OCI-LY7 (cell line): ENCODE measurements at places on chromosomes 13 and 19.

DNA sequence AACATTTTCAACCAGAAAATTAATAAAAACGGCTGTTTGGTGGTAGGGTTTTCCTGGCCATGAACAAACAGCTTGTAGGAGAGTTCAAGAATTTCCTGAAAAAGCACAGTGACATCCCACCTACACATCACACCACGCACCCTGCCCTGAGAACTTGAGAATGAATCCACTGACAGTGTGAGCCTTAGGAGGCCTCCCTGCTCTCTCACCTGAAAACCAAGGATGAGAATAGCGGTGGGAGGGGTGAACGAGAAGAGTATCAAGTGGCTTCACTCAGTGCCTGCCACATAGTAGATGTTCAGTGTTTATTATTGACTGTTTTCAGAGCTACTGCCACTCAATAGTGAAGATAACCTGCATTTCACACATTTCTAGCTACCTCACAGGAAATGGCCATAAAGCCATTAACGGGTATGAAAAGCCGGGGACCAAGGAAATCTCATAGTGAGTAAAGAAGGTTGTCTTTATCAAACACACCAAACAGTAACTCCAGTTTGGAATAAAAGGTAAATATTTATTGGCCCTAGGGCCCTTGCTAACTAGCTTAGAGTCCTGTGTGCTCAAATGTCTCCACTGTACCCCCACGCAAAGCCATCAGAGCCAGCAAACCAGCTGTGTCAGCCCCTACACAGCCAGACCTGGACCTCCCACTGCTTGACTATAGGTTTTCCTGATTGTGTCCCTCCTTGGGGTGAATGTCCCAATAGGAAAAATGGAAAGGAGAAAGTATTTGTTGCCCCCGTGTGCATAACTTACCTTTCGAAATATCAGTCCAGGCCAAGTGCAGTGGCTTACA, 40.6 kb downstream of the TPT1 start:
- DNase-seq, result no peak

DNA sequence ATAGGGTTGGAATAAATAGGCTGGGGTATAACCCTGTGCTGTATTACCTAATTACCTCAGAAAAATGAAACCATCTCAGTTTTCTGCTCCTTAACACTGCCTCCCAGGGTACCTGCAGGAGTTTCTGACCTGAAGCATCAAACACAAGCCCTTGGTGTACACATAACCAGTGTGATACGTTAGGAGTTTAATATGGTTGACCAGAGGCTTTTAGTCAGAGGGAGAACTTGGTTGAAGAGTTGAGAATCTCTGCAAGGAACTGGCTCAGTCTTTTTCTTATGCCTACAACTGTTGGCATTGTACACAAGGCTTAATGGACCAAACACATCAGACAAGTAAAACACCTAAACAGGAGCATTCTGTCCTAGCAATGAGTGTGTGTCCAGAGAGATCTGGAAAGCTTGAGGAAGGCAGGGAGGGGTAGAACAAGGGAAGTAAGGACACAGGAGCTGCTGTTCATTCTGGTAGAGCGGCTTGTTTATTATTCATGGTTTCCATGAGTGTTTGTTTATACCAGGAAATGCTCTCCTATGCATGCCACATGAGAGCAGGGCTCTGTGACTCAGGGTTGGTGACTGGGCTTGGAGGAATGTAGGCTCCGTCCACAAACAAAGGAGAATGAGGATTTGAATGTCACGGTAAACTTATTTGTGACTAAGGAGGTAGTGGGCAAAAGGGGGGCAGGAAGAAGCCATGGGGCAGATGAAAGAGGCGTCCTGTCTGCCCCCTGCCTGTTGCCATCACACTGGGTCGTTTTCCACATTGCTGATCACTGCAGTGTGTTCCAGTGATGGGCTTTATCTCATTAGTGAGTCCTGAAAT, 11.9 kb upstream of the SPATA13 start:
- DNase-seq, result no peak

DNA sequence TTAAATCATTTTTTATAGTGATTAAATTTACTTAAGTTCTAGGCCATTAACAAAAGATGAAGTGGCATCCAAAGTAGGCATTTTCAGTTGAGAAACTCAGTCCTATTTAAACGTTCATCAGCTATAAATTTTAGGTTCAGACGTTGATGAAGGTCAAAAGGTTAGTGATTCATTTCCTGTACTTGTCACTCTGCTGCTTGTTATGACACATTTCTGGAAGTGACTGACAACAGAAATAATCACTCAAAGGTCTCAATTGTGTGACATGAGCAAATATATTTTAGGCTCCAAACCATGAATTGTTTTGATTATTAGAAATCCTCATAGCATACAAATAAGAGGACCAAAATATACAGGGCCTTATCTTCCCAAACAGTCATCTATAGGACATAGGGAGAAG, 10.3 kb upstream of the EDNRB start:
- DNase-seq, result no peak

- DNase-seq, result no peak
These were observed 10.8 kb downstream of the LATS2 start for GRCh38 chr13:21050288-21051197.

DNA sequence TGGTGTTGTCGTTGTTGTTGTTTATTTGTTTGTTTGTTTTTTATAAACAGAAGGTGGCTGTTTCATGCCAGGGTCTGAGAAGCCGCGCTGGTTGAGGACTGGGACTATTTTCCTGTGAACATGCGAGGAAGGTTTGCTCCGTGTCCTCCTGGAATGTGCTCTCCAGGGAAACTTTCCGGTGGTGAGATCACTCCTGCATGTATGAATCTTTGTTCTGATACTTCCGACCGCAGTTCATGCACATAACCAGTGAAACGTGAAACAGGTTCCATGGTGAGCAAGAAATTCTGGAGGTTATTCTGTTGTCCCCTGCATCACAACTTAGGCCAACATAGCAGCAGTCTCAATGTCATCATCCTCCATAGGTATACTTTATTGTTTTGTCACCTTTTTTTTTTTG, 187.6 kb upstream of the ARGLU1 start:
- no peak for DNase-seq

- no peak for DNase-seq
These were observed 37.3 kb downstream of the SOX1 start for GRCh38 chr13:112103961-112104880.

- DNase-seq, result no peak
These were observed 60.9 kb downstream of the LIG4 start for GRCh38 chr13:108154421-108154858.

DNA sequence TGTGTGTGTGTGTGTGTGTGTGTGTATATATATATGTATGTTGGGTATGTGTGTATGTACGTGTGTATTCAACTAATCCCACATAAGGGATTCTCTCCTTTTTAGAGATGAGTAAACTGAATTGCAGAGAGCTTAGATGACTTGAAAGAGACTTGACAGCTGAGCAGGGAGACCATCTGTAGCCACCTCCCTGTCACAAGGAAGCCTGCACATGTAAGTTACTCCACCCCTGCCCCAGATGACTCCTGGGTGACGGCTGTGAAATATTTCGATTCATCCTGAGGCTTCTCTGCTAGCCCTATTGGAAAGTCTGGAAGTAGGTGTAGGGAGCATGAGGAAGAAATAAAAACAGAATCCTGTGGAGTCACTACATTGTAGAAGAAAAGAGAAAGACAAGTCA, 480.4 kb downstream of the FOXO1 start:
- DNase-seq, result no peak

DNA sequence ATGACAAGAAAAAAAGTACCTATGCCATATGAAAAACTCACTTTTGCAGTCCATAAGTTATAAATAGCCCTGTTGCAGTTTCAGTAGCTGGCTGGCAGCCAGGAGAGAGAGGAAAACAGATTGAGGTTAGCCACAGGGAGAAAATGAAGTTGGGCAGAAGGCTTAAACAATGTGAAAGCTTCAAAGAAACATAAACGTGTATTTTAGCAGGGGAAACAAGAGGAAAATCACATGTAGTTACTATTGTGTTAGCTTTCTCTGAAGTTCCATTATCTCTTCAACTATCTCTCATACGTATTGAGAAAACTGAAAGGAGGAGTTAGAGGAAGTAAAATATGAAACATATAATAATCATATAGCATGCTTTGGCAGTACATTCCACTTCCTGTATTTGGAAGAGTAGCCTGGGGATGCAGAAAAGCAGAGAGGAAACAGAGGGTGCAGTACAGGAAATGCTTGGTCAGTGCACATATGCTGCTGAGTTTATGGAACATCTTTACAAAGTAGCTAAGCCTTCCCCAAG, 1551.1 kb downstream of the EFNB2 start:
- no peak for DNase-seq

- no peak for DNase-seq
These were observed 697.5 kb upstream of the PCDH20 start for GRCh38 chr13:62113179-62113578.

GRCh38 chr13:28953714-28954418, 133.7 kb downstream of the MTUS2 start:
- DNase-seq, result no peak

- no peak for DNase-seq
These were observed 793.7 kb upstream of the SLC10A2 start for GRCh38 chr13:103859952-103860351.

DNA sequence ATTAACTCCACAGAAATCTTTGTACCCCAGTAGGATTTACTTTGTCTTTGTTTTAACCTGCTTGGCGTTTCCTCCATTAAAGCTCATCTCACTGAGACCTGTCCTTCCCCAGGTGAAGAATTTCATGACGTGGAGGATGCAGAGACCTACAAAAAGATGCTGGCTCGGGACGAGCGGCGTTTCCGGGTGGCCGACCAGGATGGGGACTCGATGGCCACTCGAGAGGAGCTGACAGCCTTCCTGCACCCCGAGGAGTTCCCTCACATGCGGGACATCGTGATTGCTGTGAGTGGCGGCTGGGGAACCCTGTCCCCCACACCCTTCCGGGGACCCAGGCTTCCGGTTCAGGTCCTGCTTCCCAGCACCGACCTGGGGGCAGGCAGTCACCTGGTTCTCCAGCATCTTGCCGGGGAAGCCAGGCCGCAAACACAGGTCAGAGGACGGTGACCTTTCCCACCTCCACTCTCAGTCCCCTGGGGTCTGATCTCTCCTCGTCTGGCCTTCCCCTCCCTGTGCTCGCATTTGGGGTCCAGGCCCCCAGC, 9.2 kb downstream of the RCN3 start:
- DNase-seq, result no peak

- DNase-seq, result no peak
These were observed 239.3 kb downstream of the KCTD12 start for GRCh38 chr13:76646946-76647345.

GRCh38 chr19:12665671-12666264, 774 bp downstream of the MAN2B1 start:
- peak; percentile 56 for DNase-seq

GRCh38 chr13:41780715-41781706, 179.9 kb downstream of the VWA8 start:
- DNase-seq, result no peak

DNA sequence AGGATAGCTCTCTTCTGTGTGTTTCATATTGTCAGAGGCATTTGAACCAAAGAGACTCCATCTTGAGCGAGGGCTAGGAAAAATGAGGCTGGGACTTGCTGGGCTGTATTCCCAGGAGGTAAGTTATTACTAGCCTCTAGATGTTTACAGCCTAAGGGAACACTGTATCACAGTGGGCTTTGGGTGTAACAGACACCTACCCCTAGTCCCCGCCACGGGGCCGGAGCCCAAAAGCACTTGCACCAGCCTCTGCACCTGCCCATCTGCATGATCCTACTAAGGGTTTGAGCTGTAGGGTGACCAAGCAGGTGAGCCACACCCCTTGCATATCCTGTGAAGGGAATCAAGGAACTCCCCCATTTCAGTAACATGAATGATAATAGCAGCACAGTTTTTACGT, 1972.2 kb downstream of the OLFM4 start:
- DNase-seq, result no peak

DNA sequence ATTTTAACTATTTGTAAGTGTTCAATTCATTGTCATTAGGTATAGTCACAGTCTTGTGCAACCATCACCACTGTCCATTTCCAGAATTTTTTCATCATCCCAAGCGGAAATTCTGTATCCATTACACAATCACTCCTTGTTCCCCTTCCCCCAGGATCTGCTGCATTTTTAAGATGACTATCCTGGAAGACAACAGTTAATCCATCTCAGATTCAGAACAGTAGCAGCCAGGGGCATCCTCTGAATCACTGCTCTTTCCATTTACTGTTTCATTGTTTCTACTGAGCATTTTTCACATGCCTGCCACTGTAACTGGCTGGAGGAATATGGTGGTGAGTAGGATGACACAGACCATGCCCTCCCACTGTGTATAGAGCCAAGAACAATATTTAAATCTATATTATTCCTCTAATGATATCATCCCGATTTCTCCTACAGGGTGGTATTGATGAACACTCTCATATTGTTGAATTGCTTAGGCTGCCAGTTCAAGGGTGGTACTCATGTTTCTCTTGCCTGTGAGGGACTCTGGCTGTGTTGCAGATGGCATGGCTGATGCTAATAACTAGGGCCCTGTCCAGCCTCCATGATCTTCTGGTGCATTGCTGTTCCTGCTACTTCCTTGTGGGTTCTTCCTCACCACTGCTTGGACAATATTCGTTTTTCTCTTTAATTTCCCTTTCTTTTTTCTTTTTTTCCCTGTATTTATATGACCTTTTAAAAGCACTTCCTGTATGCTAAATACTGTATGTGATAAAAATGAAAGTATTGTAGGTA, 59.0 kb downstream of the WDFY2 start:
- no peak for DNase-seq

DNA sequence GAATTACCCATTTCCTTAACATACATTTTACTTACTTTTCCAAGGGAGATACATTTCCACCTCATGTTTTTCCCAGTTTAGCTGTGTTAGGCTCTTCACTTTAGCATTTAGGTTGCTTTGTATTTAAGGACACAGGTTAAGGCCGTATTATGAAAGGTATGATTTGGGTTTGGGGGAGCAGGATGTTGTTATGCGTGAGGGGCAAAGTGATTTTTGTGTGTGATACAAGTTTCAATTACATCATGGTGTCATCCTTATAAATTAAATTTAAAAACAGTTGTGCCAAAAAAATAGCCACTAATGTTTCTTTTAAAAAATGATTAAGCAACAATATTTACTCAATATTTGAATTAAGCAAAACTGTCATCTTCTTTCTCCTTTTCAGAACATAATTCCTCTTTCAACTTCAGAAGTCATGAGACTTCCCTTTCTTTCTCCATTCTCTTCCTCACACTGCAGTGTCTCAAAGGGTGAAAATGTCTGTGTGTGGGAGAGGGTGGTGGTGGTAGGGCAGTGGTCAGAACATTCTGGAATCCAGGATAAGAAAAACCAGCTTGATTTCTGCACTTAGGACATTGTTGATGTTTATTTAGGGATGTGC, 126.2 kb downstream of the KCNRG start:
- DNase-seq, result no peak

GRCh38 chr13:110396476-110396875, 89.4 kb downstream of the COL4A2 start:
- no peak for DNase-seq

GRCh38 chr19:13275016-13275722, 125.0 kb downstream of the IER2 start:
- no peak for DNase-seq

GRCh38 chr19:39347332-39348164, 5.3 kb downstream of the SAMD4B start:
- no peak for DNase-seq

GRCh38 chr19:45615795-45616703, 14.0 kb upstream of the GPR4 start:
- DNase-seq, result peak; percentile 96
